ENCODE measurements at places on chromosomes 1 and 21. TPM values are rescaled to one million over a fixed set of nuclear protein-coding genes. Genes with fewer than 3 reads are reported as not detected.

The AQP10 gene
- not detected for total RNA-seq

The ZBTB21 gene
- total RNA-seq = 29.1 TPM

The OLFML2B gene
- 0.75 TPM for total RNA-seq

The CELF3 gene
- 0.43 TPM for total RNA-seq

The TRIM67 gene
- total RNA-seq = not detected

The TRIM17 gene
- total RNA-seq = 19.6 TPM

The VCAM1 gene
- total RNA-seq = 1.2 TPM

The SLC45A3 gene
- total RNA-seq = 10.2 TPM

The TTC24 gene
- not detected for total RNA-seq

The LHX8 gene
- total RNA-seq = not detected

The CD52 gene
- 4.4 TPM for total RNA-seq

DNA sequence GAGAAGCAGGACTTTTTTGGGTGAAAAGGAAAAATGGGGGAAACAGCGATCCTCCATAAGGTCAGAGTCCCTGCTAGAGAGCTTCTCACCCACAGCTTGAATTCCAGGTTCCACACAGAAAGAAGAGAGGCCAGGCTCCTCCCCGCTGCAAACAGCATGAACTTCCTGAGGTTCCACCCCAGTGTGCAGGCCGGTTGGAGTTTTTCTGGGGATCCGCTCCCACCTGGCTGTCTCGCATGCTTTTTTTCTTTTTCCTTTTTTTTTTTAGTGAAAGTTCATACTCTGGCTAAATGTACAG, 595.1 kb upstream of the ZP4 start:
- no peaks in the 10 kb centered on the region for H3K27me3 ChIP-seq
- peak; percentile 77 for DNase-seq
- no peaks in the 10 kb centered on the region for H3K36me3 ChIP-seq
- no peaks in the 10 kb centered on the region for H3K4me1 ChIP-seq
- H3K27ac ChIP-seq = no peak overlapping the region

GRCh38 chr21:44083631-44084291, 23.4 kb upstream of the PWP2 start:
- no peaks in the 10 kb centered on the region for H3K4me1 ChIP-seq
- no peaks in the 10 kb centered on the region for H3K27me3 ChIP-seq
- no peak overlapping the region for H3K4me3 ChIP-seq
- no peak for DNase-seq
- H3K36me3 ChIP-seq = peaks cover 90% of the 10 kb centered on the region

- H3K27me3 ChIP-seq = peaks cover 5% of the 10 kb centered on the region
- DNase-seq = no peak
- H3K4me1 ChIP-seq = no peaks in the 10 kb centered on the region
- no peak overlapping the region for H3K27ac ChIP-seq
- no peaks in the 10 kb centered on the region for H3K36me3 ChIP-seq
Observed at GRCh38 chr1:170720661-170721060, 56.7 kb downstream of the PRRX1 start.

GRCh38 chr1:40820251-40820797, 36.7 kb downstream of the KCNQ4 start:
- H3K27ac ChIP-seq = no peak overlapping the region
- peak; percentile 80 for DNase-seq
- H3K36me3 ChIP-seq = no peaks in the 10 kb centered on the region
- H3K27me3 ChIP-seq = peaks cover 31% of the 10 kb centered on the region
- H3K4me1 ChIP-seq = peaks cover 28% of the 10 kb centered on the region
- H3K4me3 ChIP-seq = no peak overlapping the region

GRCh38 chr1:200794506-200795065, 55.9 kb downstream of the CAMSAP2 start:
- H3K36me3 ChIP-seq = peaks cover 8% of the 10 kb centered on the region
- no peak overlapping the region for H3K27ac ChIP-seq
- peaks cover 4% of the 10 kb centered on the region for H3K4me1 ChIP-seq
- no peak for DNase-seq
- no peaks in the 10 kb centered on the region for H3K27me3 ChIP-seq
- H3K4me3 ChIP-seq = no peak overlapping the region

DNA sequence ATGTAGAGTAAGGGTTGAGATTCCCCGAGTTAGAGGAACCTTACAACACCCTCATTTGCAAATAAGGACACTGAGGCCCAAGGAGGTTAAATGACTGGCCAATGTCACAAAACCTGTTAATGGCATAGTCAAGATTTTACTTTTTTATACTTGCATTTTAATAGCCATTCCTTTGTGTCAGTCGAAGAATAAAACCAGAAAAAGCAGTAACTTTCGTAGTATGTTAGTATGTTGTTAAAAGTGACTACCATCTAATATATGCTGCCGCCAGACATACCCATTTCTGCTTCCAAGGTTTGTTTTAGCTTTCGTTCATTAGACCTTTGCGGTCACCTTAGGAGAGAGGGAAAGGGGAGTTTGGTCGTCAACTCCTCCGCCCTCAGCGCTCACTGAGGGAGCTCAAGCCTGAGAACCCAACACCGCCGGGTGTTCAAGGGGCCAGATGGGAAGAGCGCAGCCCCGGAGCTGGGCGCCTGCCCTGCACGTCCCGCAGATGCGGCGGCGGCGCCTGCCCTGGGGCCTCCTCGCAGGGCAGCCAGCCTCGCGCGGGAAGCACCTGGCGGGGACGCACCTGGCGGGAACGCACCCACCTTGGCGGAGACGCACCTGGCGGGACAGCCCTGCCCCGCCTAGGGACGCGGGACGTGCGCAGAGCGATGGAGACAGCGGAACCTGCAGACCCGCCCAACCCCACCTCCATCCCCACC, 466 bp downstream of the VPS26C start:
- peak overlapping the region; percentile 98 for H3K27ac ChIP-seq
- peaks cover 3% of the 10 kb centered on the region for H3K4me1 ChIP-seq
- peaks cover under 1% of the 10 kb centered on the region for H3K36me3 ChIP-seq
- no peak for DNase-seq
- peak overlapping the region; percentile 89 for H3K4me3 ChIP-seq

- H3K36me3 ChIP-seq = no peaks in the 10 kb centered on the region
- peaks cover 6% of the 10 kb centered on the region for H3K27me3 ChIP-seq
- H3K4me3 ChIP-seq = no peak overlapping the region
- no peak overlapping the region for H3K27ac ChIP-seq
- peaks cover 9% of the 10 kb centered on the region for H3K4me1 ChIP-seq
Observed at GRCh38 chr1:198253259-198253658, 96.5 kb downstream of the NEK7 start.

GRCh38 chr21:43276811-43277210, 108.0 kb downstream of the CRYAA start:
- H3K4me1 ChIP-seq = no peaks in the 10 kb centered on the region
- H3K36me3 ChIP-seq = no peaks in the 10 kb centered on the region
- DNase-seq = no peak
- H3K4me3 ChIP-seq = no peak overlapping the region
- H3K27ac ChIP-seq = no peak overlapping the region
- H3K27me3 ChIP-seq = no peaks in the 10 kb centered on the region

DNA sequence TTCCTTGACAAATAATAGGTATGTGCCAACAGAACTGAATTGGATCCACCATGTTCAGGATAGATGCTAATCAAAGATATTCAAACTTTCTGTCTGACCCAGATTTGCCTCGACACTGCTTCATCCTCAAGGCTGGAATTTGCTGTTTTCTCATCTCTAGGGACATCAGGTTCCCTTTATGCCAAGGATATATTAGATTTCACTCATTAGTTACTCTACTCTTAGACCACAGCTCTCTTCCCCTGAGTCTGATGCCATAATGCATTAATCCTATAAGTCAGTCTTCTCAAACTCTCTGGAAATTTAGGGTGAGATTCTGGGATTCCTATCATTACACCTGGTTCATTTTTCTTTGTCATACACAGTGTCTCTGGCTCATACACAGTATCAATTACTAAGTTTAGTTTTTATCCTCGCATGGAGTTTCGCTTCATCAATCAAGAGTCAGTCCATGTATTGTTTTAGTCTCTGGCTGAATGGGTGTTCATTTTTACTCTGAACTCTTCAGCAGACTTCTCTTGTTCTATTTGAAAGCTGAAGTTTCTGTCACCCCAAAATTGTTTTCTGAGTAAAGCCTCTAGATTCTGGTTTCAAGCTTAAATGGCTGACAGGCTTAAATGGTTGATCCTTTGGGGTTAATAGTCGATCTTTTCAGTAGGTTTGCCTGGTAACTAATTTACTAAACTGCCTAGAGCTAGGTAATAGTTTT, 9.3 kb upstream of the DCAF6 start:
- H3K4me3 ChIP-seq = no peak overlapping the region
- no peaks in the 10 kb centered on the region for H3K27me3 ChIP-seq
- H3K4me1 ChIP-seq = peaks cover 5% of the 10 kb centered on the region
- peaks cover 11% of the 10 kb centered on the region for H3K36me3 ChIP-seq

DNA sequence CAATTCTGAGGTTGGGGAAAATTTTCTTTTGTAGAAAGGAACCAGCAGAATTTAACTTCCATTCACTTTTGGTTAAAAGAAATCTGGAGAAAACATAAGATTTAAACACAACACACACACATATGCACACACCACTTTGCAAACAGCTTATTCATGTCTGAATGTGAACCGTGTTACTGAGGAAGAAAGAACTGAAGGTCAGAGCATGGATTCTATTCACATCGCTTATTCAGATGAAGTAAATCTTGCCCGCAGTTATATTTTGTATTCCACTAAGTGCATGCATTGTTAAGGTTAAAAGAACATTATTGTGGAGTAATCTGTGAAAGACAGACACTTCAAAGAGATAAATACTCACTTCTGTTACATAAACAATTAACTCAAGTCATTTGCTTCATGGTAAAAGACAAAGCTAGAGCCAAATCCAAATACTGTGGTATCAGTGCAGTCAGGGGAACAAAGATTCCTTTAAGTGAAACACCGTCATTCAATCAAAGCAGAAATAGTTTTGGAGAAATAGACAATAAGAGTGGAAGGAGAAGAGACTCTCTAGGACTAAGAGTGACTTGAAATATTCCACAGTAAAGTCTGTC, 82.0 kb downstream of the LRRC53 start:
- H3K36me3 ChIP-seq = no peaks in the 10 kb centered on the region
- DNase-seq = no peak
- H3K27ac ChIP-seq = no peak overlapping the region
- H3K4me1 ChIP-seq = peaks cover 10% of the 10 kb centered on the region

GRCh38 chr1:180181048-180181447, 26.4 kb downstream of the QSOX1 start:
- H3K4me1 ChIP-seq = no peaks in the 10 kb centered on the region
- H3K36me3 ChIP-seq = peaks cover 18% of the 10 kb centered on the region
- peak; percentile 70 for DNase-seq
- no peak overlapping the region for H3K4me3 ChIP-seq
- no peaks in the 10 kb centered on the region for H3K27me3 ChIP-seq

GRCh38 chr21:32426592-32427051, 14.1 kb downstream of the EVA1C start:
- no peaks in the 10 kb centered on the region for H3K27me3 ChIP-seq
- H3K36me3 ChIP-seq = no peaks in the 10 kb centered on the region
- H3K4me1 ChIP-seq = no peaks in the 10 kb centered on the region
- no peak overlapping the region for H3K4me3 ChIP-seq
- DNase-seq = no peak
- H3K27ac ChIP-seq = no peak overlapping the region

- H3K27me3 ChIP-seq = no peaks in the 10 kb centered on the region
- H3K4me1 ChIP-seq = no peaks in the 10 kb centered on the region
- H3K36me3 ChIP-seq = no peaks in the 10 kb centered on the region
- no peak overlapping the region for H3K4me3 ChIP-seq
Observed at GRCh38 chr1:197998110-197998509, 80.9 kb downstream of the LHX9 start.

DNA sequence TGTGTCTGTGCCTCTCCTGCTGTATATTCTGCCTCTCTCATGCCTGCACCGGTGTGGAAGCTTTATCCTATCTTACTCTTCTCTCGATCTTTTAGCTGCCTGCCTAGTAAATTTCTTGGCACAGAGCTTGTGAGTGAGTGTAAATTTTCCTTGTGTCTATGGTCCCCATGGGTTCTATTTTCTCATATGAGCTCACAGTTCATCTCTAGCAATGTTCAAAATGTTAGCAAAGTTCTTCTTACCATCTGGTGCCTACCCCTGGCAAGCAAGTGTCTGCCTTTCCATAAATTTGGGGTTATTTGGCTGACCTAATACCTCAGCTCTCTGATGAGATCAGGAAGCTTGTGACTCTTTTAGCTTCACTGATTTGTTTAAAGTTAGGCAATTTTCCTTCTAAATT, 572.1 kb upstream of the BRINP3 start:
- DNase-seq = no peak
- no peaks in the 10 kb centered on the region for H3K4me1 ChIP-seq
- no peak overlapping the region for H3K4me3 ChIP-seq
- no peak overlapping the region for H3K27ac ChIP-seq
- no peaks in the 10 kb centered on the region for H3K36me3 ChIP-seq
- no peaks in the 10 kb centered on the region for H3K27me3 ChIP-seq

DNA sequence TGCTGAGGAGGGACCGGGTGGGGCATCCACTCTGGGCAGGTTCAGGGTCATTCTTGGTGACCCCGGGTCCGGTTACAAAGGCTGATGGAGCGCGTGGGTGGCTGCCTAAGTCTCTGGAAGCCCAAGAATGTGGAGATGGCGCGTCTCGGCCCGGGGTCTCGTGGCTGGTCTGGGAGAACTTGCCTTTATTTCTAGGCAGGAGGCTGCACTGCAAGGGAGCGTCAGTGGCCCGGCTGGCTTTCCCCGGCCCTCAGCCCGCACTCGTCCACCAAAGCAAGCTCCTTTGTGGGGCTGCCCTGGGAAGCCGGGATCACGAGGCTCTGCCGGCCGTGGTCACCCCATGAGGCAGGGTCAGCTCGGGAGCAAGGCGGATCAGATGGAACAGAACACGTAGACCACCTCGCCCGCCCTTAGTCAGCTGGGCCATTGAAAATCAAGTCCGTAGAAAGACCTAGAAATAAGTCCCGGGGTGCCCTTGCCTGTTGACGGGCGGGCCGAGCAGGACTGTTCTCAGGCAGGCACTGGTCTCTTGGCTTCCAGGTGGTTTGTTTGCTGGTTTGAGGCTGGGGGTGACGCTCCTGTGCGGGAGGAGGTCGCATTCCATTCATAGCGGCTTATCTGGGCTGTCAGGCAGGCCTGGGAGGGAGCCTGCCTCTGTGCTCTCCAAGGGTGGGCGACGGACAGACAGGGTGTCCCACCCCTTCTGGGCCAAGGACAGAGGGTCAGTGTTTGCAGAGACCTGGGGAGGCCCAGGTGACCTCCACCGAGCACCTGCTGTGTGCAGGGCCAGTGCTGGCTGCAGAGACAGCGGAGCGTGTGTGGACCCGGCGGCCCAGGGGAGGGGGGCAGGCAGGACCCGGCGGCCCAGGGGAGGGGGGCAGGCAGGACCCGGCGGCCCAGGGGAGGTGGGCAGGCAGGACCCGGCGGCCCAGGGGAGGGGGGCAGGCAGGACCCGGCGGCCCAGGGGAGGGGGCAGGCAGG, 25.8 kb downstream of the COL18A1 start:
- peaks cover 17% of the 10 kb centered on the region for H3K4me1 ChIP-seq
- H3K36me3 ChIP-seq = peaks cover 14% of the 10 kb centered on the region
- no peaks in the 10 kb centered on the region for H3K27me3 ChIP-seq
- H3K4me3 ChIP-seq = no peak overlapping the region
